Stimulated activated CD8-positive, alpha-beta memory T cell treated with anti-CD3 and anti-CD28 coated beads, Interleukin-2, amount 100 ng/mL, for 48 hours (primary cell): ENCODE measurements at places on chromosomes 12 and 14.
A peak's percentile ranks its signal among the peaks of the same experiment; 100 is the strongest.

DNA sequence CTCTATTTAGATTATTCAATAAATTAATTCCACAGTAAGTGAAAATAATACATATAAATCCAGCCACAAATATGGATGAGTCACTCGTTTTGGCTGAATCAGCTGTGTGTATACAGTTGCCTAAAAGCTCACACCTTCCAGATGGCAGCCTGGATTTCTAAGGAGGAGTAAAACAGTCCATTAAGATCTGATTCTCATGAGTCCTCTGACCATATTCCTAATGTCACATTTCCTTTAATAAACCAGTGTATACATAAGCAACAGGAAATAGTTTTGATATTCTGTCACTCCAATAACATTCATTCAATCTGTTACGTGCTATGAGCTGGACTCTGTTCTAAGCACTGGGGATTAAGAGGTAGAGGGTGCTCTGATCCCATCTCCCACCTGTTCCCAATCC, 21.8 kb downstream of the MDM1 start:
- no peak for DNase-seq

DNA sequence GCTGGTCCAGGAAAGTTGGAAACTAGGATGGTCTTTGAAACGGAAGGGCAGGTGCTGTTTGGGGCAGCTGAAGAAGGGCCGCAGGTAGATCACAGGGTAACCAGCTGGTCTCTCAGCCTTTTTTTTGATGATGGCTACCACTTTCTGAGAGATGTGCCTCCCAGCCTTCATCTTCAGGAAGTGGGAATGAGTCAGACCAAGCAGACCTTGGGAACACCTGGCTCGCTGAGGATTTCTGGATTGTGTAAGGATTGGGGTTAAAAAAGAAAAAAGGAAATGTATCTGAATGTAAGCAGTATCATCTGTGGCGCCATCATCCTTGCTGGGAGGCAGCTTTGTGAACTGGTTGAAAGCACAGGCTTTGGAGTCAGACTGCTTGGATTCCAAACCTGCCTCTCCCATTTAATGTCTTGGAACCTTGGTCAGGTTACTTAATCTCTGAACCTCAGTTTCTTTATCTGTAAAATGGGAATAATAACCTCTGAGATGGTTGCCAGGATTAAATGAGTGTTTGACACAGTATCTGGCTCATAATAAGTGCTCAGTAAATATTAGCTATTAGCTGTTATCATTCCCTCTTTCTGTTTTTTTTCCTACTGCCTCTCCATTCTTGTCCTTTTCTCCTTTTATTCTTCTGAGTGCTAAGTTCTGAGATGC, 1.7 kb downstream of the PRPF40B start:
- no peak for DNase-seq

DNA sequence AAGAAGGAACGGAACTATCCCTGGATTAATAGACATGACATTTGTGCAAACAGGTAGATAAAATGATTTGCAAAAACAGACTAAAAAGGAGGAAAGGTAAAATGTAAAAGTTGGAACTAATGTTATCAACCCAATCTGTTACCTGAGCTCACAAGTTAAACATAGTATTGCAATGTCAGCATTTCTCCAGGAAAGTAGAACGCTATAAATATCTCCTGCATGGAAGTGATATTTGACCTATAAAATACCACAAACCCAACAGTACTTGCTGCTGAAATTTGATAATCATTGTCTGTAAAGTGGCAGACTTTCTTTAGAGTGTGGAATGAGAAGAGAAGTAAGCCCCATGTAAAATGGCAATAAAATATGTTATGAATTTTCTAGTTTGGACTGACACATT, 1435.7 kb downstream of the LRFN5 start:
- no peak for DNase-seq

- DNase-seq, result peak; percentile 48
Observed at GRCh38 chr12:44774815-44775411, 101.2 kb downstream of the NELL2 start.

GRCh38 chr12:108638141-108638827, 4.6 kb upstream of the SELPLG start:
- DNase-seq, result no peak

DNA sequence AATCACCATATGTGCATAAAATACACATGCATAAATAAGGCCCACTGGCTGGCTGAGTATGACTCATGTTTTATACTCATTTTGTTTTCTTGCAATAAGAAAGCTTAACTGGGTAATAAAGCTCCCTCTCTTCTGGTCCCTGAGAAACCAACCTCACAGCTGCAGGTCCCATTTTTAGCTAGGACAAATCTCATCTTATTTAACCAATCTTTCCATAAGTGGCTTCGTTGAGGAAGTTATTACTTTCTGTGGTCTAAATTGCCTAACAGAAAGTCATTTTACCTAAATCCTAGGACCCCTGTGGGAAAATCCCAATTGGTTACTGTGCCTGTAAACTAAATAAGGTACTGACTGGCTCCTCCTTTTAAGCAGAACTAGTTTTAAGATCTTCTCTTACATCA, 232.8 kb upstream of the FBXO33 start:
- no peak for DNase-seq

- no peak for DNase-seq
Observed at GRCh38 chr12:14510574-14510973, 57.1 kb downstream of the PLBD1 start.
